Activated T-cell treated with anti-CD3 and anti-CD28 coated beads for 4 hours (primary cell): ENCODE measurements at places on chromosomes 2 and 18.

- DNase-seq, result no peak
These were observed 483 bp upstream of the FHL2 start for GRCh38 chr2:105399207-105399861.

- DNase-seq, result no peak
These were observed 91.5 kb downstream of the MREG start for GRCh38 chr2:215921895-215922294.

DNA sequence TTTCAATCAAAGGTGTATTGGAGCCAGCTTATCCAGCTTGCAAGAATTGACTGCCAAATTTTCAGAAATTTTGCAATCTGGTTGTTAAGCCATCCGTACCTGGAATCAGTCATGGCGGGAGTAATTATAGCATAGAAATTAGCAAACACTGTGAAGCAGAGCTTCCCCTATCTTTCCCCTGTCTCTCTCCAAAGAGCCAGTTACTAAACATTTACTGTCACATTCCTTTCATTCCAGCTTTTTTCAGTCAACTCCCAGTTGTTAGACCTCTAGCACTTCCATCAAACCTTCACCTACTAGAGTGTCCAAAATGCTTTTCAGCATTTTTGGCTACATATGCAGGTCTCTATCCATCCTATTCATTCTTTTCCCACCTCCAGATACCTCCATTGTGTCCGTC, 137.4 kb downstream of the MC4R start:
- no peak for DNase-seq

DNA sequence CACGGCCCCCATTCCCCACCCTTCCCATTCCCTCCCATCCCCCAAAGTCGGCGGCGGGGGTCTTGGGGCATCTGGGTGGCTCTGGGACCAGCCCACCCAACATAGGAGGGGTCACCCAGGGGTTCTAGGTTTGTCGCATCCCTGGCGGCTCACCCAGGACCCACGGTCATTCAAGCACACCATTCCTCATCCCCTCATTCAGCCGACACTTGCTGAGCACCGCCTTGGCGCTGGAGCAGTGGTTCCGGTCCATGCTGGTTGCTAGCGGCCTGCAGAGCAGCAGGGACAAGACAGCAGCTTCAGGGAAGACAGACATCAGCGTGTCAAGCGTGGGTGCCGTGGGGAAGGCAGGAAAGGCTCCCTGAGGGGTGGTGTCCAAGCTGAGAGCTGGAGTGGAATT, 50.5 kb upstream of the OTOS start:
- DNase-seq, result no peak

DNA sequence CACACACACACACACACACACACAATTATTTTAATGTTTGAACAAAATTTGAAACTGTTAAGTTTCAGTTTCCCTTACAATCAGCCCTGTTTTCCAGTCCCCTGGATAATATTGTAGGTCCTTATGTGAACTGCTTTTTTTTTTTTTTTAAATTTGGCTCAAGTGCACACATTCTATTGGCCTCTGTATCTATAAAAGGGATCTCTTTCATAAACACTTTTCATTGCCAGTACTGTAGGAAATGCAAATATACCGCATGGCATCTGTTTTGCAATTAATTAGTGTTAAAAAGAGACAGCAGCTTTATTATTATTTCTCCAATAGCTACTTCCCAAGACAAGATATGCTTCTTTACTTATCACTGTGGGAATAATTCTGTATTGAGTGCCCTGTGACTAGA, 738.7 kb downstream of the EPHA4 start:
- no peak for DNase-seq

DNA sequence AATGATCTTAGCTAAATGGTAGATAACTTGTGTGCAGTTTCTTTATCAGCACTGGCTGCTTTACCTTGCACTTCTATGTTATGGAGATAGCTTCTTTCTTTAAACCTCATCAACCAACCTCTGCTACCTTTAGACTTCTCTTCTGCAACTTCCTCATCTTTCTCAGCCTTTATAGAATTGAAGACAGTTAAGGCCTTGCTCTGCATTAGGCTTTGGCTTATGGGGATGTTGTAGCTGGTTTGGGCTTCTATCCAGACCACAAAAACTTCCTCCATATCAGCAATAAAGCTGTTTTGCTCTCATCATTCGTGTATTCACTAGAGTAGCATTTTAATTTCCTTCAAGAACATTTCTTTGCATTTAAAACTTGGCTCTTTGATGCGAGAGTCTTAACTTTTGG, 123.7 kb downstream of the PIK3C3 start:
- no peak for DNase-seq

DNA sequence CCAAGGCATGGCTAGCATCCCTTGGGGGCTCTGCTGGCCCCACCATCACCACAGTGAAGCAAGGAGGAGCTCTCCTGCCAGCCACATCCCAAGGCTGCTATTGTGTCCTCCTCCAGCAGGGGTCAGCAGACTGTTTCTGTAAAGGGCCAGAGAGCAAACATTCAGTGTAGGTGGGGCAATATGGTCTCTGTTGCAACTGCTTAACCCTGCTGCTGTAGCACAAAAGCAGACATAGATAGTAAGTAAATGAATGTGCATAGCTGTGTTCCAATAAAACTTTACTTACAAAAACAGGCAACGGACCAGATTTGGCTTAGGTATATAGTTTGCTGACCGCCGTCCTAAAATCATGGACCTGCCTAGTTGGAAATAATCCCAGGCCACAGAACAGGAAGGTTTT, 36.4 kb upstream of the ZBTB7C start:
- DNase-seq, result peak; percentile 61
